AG04450 (cell line): ENCODE measurements at places on chromosomes 7 and 10.

DNA sequence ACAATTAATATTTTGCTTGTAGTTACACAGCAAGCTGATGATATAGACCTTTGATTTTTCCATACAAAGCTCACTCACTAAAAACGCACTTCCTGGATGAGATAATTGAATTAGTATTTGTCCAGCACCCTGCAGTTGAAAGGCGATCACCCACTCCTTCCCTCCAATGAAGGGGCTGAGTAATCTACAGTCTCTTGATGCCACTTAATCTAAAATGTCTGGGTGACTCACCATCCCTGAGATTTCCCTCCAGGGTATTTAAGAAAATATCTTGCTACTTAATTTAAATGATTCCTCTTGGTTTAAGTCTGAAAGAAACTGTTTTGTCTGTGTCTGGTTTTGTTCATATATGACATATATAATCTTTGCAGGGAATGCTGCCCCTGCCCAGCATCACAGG, 515.3 kb downstream of the GRID1 start:
- no peak for DNase-seq

GRCh38 chr7:80440883-80441282, 71.0 kb downstream of the GNAT3 start:
- DNase-seq: no peak

DNA sequence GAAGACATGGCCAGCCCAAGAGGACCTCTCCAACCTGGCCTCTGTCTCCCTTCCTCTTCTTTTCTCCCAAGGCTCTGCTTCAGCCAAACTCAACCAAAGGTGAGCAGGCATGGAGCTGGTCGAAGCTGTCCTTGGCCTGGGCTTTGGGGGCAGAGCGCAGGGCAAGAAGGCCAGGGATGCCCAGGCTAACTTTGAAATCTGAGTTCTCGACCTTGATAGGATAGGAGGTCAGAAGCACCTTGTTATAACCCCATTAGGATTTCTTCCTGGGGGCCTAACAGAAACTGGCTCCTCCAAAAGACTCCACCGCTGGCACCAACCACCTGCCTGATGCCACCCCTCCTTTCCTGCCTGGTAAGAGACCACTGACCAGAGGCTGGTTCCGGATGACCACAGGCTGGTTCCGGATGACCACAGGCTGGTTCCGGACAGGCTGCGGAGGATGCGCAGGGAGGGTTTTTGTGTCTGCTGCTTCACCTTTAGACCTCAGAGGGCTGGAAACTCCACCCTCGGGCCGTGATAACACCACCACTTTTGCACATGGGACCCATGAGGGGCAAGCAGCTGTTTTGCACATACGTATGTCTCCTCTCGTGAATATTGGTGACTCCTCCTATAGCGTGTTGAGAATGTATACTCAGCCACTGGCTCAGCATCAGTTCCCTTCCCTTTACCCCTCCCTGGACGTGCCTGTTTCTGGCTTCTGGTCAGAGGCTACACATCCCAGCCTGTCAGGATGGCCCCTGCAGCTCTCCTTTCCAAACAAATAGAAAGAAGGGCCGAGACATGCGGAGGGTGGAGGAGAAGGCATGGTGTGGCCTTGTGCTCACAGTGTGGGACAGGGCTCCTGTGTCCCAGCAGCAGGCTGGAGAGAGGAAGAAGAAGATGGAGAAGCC, 140.1 kb downstream of the DNAJB6 start:
- DNase-seq: no peak

GRCh38 chr10:87915989-87916388, 52.6 kb downstream of the PTEN start:
- no peak for DNase-seq

GRCh38 chr10:67200913-67201564, 275.2 kb downstream of the LRRTM3 start:
- no peak for DNase-seq

GRCh38 chr7:151074817-151075661, 5.6 kb downstream of the FASTK start:
- no peak for DNase-seq

GRCh38 chr10:58109731-58110130, 158.0 kb downstream of the IPMK start:
- no peak for DNase-seq

GRCh38 chr7:78686189-78686588, 767.3 kb downstream of the MAGI2 start:
- DNase-seq: no peak

DNA sequence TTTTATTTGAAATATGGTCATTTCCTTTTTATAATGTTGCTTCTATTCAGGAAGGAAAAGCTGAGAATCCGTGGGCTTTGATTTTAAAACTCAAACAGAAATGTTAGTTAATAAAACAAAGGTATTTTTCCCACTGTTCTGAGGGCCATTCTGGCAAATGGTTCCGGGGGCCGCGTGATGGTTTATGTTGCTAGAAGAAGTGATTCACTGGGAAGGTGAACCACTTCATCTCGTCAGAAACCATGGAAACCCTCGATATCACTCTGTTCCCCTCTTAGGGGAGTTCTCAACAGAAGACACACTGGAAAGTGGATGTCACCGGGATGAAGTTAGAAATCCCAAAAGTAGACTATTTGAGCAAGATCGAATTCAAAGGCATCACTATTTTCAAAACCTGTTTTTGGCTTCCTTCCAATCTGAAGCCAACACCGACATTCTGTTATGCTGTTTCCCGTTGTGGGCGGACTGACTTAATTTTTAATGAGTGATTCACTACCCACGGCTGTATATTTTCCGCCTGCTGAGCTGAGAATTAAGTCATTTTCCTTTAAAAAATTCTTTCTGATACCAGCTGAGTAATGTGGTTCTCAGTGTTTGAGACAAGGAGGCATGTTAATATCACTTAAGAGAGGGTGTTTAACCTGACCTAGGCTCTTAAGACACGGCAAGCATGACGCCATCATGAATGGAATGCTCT, 84.1 kb downstream of the PTPRE start:
- DNase-seq: no peak

DNA sequence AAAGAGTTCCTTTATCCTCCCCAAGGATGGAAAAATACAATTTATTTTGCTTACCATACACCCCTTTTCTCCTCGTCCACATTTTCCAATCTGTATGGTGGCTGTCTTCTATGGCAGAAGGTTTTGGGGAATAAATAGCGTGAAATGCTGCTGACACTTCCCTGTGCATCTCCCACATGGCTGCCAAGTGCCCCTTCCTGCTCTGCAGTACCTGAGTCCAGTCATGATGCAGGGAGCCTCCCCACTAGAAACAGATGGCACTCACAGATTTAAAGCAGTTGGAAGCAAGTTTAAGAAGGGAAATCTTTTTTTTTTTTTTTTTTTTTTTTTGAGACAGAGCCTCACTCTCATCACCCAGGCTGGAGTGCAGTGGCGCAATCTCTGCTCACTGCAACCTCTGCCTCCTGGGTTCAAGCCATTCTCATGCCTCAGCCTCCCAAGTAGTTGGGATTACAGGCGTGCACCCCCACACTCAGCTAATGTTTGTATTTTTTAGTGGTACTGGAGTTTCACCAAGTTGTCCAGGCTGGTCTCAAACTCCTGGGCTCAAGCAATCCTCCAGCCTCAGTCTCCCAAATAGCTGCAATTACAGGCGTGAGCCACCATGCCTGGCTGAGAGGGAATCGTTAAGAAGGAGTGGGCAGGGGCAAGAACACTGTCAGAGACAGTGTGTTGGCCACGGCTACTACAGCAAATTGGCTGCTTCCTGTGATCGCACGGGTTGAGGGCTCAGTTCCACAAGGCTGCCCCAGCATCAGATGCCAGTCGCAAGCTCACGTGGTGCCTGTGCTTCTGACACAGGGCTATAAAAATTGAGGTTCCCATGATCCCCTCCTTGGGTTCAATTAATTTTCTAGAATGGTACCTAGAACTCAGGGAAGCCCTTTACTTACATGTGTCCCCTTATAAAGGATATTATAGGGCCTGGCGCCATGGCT, 5.3 kb upstream of the PILRA start:
- no peak for DNase-seq

- DNase-seq: no peak
These were observed 1245.5 kb downstream of the GATA3 start for GRCh38 chr10:9299966-9300365.

- DNase-seq: no peak
These were observed 821.9 kb upstream of the AUTS2 start for GRCh38 chr7:68776326-68776725.

DNA sequence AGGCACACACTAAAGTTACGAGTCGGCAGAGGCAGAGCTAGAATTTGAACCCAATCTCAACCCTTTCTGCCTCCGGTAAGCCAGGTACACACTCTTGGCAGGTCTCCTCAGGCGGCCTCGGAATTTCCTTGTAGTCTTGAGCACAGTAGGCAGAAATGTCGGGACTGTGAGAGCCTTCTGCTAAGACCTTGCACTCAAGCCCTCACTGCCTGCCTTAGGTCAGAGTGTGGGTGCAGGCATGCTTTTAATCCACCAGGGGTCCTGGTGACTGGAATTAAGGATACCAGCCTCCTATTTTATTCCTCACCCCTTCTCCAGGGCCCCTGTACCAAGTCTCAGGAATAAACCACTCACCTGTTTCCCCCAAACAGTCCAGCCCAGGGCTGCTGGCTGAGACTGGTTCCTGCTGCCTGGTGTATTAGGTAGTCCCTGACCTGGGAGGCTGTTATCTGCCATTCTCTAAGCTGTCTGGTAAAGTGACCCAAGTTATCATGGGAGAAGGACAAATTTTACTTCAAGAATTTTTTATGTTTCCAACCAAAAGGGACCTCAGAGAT, 855 bp downstream of the ATP6V1F start:
- DNase-seq: peak; percentile 48
